ENCODE measurements at places on chromosomes 16 and 17.
A peak's percentile ranks its signal among the peaks of the same experiment; 100 is the strongest.

DNA sequence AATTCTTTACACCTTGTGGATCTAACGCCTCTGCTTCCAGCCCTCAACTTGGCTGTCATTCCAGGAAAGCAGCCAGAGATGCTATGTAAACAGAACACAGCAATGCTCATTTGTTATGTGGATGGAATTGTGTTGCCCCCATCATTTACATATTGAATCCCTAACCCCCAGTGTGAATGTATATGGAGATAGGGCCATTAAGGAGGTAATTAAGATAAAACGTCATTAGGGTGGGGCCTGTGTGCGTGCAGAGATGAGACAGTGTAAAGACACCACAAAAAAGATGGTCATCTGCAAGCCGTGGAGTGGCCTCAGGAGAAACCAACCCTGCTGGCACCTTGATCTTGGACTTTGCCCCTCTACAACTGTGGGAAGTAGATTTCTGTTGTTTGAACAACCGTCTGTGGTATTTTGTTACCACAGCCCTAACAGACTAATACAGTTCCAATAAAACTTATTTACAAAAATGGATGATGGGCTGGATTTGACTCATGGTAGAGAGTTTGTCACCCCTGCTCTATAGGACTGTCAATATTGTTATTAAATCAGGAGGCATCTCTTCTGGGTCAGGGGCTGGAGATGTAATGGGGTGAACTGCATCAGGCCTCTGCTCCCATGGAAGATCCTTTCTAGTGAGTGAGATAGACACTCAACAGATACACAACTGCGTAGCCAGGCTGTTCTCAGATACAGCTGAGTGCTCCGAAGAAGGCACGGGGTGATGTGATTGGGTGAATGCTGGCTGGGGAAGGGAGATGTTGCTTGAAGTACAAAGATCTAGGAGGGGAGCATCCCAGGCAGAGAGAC is 339.0 kb downstream of the SNX29 start:
- DNase-seq = peak; percentile 31

DNA sequence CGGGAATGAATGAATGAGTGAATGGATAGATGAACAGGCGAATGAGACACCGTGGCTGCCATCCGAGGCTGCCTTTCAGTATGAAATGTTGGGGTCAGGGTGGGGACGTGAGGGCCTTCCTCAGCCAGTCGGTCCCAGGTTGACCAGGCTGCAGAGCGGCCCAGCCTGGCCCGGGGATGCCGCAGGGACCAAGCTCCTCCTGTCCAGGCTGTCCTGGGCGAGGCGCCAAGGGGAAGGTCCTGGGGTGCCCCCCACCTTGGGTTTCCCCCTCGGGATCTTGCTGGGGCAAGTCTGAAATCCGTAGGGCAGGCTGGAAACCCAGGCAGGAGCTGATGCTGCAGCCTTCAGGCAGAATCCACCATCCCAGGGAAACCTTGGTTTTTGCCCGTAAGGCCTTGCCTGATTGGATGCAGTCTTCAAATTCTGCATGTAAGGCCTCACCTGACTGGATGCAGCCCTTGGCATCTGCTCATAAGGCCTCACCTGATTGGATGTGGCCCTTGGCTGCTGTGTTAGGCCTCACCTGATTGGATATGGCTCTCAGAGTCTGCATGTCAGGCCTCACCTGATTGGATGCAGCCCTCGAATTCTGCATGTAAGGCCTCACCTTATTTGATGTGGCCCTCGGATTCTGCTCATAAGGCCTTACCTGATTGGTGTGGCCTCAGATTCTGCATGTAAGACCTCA is 61.7 kb upstream of the ZNF469 start:
- DNase-seq = no peak

DNA sequence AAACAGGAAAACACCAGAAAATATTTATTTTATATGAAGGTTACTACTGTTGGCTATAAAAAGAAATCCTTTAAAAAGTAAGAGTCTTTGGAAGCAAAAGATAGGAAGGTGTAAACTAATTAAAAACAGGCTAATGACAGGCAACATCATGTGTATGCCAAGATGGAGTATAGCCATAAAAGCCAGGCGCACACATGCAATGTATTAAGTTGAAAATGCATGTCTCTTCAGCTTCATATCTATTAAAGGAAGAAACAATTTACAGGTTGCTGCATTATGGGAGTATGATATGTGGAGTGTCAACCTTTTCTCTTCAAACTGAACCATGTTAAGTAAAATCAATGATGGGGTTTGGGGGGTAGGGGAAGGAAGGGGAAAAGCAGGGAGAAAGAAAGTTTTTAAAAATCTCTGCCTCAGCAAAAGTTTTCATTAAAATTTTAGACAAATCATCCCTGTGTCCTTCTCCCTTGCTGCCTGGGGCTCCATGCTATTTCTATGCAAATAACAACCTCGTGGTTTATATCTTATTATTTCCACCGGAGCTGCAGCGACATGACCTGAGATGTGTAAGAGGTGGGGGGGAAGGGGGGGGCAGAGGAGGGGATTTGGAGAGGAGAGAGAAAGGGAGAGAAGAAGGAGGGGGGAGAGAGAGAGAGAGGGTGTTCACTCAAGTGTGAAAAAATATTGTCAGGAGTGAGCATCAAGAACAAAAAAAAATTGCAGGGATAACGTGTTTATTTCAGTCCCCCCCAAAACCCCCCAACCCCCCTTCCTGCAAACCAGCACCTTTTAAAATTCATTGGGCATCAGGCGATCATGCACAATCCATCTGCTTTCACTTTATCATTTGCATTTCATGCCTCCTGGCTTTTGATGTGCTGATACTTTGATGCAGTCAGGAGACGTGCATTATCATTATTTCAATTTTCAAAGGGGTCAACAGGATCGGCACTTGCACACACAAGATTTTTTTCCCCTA is 197.6 kb downstream of the AATF start:
- DNase-seq = no peak

- DNase-seq = no peak
Observed at GRCh38 chr16:62018301-62019060, 17.8 kb downstream of the CDH8 start.
